Breast epithelium (tissue), 4 donors: ENCODE measurements at places on chromosomes 13 and 19.
A peak's percentile ranks its signal among the peaks of the same experiment; 100 is the strongest.

DNA sequence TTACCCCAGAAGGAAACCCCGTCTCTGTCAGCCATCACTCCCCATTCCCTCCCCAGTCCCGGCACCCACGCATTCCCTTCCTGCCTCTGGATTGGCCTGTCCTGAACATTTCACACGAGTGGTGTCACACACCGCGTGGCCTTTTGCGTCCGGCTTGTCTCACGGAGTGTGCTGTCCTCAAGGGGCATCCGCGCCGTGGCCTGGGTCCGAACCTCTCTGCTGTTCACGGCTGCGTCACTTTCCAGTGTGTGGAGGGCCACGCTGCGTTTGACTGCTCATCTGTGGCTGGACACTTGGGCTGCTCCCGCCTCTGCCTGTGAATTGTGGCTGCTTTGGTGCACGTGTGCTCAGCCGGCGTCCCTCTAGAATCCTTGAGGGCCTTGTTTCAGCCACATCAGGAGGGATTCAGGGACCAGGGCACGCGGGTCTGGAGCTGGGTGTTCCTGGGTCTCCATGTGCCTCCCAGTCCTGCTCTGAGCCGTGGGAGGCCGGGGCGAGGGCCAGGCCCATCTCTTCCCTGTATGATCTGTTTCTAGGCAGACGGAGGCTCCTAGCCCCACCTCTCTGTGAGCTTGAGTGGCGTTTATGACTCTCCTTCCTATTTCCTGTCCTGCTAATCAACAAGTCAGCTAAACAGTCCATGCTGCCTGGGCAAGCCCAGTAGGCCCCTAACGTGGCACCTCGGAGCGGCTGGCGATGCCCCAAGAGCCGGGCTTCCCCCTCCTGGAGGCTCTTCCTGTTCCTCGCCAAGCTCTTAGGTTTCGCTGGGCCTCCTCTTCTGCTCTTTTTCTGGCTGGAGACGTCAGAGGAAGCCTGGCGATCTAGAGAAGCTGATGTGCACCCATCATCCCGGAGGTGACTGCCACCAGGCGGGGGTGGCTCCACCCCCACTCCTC, 8.1 kb downstream of the STK11 start:
- peak; percentile 41 for DNase-seq
- H3K4me3 ChIP-seq: peak overlapping the region; percentile 52
- H3K27ac ChIP-seq: peak overlapping the region; percentile 69
- H3K27me3 ChIP-seq: no peaks in the 10 kb centered on the region
- peaks cover 16% of the 10 kb centered on the region for H3K4me1 ChIP-seq

- H3K27ac ChIP-seq: no peak overlapping the region
- no peaks in the 10 kb centered on the region for H3K27me3 ChIP-seq
- peak overlapping the region; percentile 41 for H3K4me3 ChIP-seq
- H3K36me3 ChIP-seq: no peaks in the 10 kb centered on the region
- no peaks in the 10 kb centered on the region for H3K4me1 ChIP-seq
These were observed 58.2 kb upstream of the XPO4 start for GRCh38 chr13:20960663-20961309.

DNA sequence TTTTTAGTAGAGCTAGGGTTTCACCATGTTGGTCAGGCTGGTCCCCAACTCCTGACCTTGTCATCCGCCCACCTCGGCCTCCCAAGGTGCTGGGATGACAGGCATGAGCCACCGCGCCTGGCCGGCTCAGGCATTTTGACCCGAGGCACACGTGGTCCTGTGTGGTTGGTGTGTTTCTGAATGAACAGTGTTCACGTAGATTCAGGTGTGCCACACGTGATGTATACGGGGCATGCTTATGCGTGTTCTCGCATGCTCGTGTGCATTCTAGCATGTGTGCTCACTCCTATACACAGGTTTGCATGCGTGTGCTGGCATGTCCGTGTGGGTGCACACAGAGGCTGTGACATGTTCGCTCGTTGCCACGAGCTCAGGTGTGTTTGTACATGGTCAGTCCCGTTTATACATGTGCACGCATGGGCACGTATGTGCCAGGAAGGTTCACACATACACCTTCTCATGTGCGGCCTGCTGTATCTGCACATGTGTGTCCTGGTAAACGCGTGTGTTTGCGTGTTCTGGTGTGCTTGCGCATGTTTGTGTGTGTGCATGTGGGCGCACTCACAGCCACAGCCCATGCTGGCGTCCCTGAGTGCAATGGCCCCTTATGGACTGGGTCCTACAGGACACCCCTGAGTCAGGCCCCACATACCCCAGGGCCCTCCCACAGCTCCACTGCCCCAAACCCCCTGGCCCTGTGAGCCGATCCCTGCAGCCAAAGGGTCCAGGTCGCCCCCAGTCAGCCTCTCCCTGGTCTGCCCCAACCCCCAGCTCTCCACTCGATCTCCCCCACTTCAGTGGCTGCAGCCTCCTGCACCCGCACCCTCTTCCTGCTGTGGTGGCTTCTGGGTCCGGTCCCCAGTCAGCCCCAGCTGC, 20.6 kb upstream of the TCF3 start:
- DNase-seq: no peak
- no peak overlapping the region for H3K27ac ChIP-seq
- H3K4me3 ChIP-seq: no peak overlapping the region
- no peaks in the 10 kb centered on the region for H3K4me1 ChIP-seq
- H3K36me3 ChIP-seq: no peaks in the 10 kb centered on the region
- peaks cover 19% of the 10 kb centered on the region for H3K27me3 ChIP-seq

DNA sequence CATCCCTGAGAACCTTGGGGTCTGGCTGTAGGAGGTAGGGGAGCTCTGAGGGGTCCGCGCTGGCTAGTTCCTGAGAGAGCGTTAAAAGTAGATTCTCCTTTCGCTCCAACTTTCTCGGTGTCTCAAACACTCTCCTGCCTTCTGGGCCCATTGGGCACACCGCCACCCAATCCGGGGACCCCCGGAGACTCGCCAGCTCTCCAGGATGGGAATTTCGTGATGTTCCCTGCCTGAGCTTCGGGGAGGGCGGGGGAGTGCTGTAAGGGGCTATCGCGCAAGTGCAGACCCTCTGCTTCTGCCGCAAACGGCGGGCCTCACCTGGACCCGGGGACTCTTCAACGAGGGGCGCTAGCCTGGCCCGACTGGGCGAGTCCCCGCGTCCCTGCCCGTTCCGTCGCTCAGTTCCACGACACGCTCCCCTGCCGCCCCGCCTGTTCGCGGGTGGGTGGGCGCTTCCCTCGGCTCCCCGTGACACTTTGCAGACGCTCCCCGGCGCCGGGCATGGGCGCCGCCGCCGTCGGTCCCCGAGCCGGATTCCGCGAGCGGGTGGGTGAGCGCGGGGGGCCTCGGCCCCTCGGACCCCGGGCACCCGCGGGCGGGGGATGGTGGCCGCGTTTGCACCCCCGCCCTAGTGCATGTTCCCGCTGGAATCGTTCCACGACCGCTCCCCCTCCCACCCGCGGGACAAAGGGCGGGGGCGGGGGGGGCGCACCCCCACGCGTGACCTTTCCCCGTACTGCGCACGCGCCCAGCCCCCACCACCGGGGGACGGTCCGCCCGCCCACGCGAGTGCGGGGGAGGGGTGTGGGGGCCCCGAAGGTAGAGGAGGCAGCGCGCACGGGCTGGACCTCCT, at the start of gene CCDC106:
TSS of gene CCDC106 (plus strand) at position 481 of the 853 bp plus-strand sequence. CDS start 835 bp downstream, outside the sequence.
- no peaks in the 10 kb centered on the region for H3K27me3 ChIP-seq
- no peak for DNase-seq
- no peaks in the 10 kb centered on the region for H3K36me3 ChIP-seq

GRCh38 chr13:74667656-74668203, 533.5 kb upstream of the KLF12 start:
- no peaks in the 10 kb centered on the region for H3K36me3 ChIP-seq
- no peak overlapping the region for H3K4me3 ChIP-seq
- H3K4me1 ChIP-seq: no peaks in the 10 kb centered on the region
- DNase-seq: no peak

DNA sequence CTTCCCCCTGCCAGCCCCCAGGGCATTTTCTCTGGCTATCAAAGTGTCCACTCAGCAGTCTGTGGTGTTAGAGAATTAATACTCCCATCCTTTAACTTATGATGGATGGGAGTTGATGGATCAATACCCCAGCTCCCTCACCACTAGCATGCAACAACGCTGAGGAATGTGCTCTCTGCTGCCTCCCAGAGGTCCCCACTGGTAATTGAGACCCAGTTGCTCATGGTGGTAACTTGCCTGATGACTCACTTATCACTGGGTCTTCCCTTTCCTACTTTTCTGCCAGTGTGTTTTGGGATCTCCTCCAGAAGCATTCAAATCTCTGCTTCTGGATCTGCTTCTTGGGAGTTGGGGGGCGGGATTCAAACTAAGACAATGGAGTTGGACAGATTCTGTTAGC, 20.3 kb upstream of the CACNA1A start:
- no peaks in the 10 kb centered on the region for H3K36me3 ChIP-seq
- H3K4me3 ChIP-seq: no peak overlapping the region

DNA sequence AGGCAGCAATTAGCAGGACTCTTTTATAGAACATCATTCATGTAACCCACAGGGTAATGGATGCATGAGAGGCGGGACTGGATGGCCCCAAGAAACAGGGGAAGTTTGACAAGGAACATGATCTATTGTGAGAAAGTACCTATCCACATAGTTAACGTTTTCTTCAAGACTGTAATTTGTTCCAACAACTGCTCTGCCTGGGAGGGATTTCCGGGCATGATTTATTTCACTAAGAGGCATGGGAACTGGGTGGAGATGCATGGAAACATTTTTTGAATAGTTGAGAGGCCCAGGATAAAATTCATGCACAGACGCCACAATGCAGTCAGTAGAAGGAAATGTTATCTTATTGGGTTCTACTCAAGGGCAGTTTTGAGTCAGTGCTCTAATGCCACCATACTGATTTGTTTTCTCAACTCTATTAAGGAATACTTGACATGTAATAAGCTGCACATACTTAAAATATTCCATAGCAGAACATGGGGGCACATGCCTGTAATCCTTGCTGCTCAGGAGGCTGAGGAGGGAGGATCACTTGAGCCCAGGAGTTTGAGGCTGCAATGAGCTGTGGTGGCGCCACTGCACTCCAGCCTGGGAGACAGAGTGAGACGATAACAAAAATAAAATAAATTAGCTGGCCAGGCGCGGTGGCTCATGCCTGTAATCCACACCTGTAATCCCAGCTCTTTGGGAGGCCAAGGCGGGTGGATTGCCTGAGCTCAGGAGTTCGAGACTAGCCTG, 9.9 kb upstream of the ATG4D start:
- DNase-seq: no peak
- no peaks in the 10 kb centered on the region for H3K4me1 ChIP-seq
- H3K36me3 ChIP-seq: no peaks in the 10 kb centered on the region
- H3K27ac ChIP-seq: no peak overlapping the region
- H3K4me3 ChIP-seq: no peak overlapping the region

- DNase-seq: no peak
- H3K27me3 ChIP-seq: no peaks in the 10 kb centered on the region
- H3K27ac ChIP-seq: no peak overlapping the region
- H3K4me3 ChIP-seq: no peak overlapping the region
These were observed 122.6 kb upstream of the SLC10A2 start for GRCh38 chr13:103188713-103189326.

DNA sequence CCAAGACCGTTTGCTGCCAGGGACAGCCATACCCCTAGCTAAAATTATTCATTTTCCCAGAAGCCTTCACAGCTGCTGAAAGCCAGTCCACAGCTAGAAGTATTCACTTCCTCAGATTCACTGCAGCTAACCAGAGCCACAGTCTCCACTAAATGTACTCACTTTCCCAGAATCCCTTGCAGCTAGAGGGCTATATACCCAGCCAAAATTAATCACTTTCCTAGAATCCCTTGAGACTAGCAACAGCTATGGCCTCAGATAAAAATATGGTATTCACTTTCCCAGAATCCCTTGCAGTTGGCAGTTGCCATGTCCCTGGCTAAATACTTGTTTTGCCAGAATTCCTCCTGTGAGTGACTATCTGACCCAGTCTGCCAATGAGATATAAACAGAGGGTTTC, 13.8 kb upstream of the MEIS3 start:
- no peak for DNase-seq
- H3K27ac ChIP-seq: no peak overlapping the region
- H3K27me3 ChIP-seq: peaks cover 3% of the 10 kb centered on the region
- H3K36me3 ChIP-seq: no peaks in the 10 kb centered on the region
- no peak overlapping the region for H3K4me3 ChIP-seq
- H3K4me1 ChIP-seq: peaks cover 13% of the 10 kb centered on the region

GRCh38 chr13:80497978-80498377, 157.1 kb upstream of the SPRY2 start:
- H3K36me3 ChIP-seq: no peaks in the 10 kb centered on the region
- no peaks in the 10 kb centered on the region for H3K4me1 ChIP-seq
- H3K27ac ChIP-seq: no peak overlapping the region
- no peak for DNase-seq

- no peaks in the 10 kb centered on the region for H3K4me1 ChIP-seq
- no peak overlapping the region for H3K27ac ChIP-seq
- no peaks in the 10 kb centered on the region for H3K36me3 ChIP-seq
- H3K4me3 ChIP-seq: no peak overlapping the region
- H3K27me3 ChIP-seq: no peaks in the 10 kb centered on the region
- DNase-seq: no peak
These were observed 13.3 kb downstream of the CD37 start for GRCh38 chr19:49348305-49349189.

DNA sequence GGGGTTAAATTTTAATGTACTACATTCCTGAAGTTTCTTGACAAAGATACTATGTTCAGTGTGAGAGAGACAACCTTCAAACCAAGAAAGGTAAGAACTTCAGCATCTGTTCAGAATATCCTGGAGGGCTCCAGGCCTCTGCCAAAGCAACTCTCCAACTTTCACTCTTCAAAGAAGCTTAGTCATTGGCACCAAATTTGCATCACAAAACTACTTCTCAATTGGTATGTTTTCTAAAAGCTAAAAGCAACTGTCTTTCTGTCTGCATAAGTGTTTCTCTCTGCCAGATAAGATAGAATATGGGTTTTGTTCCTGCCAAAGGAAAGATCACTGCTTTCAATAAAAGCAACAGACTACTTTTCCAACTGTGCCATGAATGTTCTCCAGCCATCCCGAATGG, 187.4 kb downstream of the SUCLA2 start:
- H3K27me3 ChIP-seq: no peaks in the 10 kb centered on the region
- no peak overlapping the region for H3K4me3 ChIP-seq
- no peaks in the 10 kb centered on the region for H3K4me1 ChIP-seq
- no peaks in the 10 kb centered on the region for H3K36me3 ChIP-seq
- DNase-seq: no peak

- no peak overlapping the region for H3K4me3 ChIP-seq
- H3K4me1 ChIP-seq: no peaks in the 10 kb centered on the region
- H3K27me3 ChIP-seq: no peaks in the 10 kb centered on the region
- no peak for DNase-seq
These were observed 192.6 kb downstream of the DLEU7 start for GRCh38 chr13:50650592-50651504.

DNA sequence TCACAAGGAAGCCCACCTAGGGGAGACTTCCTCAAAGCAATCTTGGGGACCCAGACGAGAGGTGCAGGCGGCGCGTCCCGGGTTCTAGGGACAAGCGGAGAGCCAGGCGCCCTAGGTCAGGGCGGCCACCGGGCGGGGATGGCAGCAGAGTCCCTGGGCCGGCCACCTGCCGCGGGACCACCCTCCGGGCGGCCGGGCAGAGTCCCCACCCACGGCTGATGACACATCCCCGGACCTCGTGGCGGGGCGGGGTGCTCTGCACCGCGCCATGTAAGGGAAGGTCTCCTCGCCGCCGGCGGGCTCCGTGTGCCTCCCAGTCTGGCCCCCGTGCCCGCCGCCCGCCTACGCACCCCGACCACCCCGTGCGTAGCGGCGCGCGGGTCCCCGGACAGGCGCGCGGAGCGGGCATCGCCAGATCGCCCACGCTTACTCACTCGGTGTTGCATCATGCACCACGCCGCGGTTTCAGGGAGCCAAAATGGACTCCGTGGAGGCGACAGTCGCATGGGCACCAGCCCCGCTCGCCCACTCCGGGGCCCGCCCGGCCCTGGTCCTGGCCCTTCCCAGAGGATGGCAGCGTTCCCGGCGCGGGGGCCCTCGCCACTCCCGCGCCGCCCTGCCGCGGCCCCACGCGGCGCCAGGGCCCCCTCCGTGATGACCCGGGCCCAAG, 643 bp downstream of the SLC7A1 start:
- peak; percentile 69 for DNase-seq
- H3K27me3 ChIP-seq: no peaks in the 10 kb centered on the region
- peak overlapping the region; percentile 95 for H3K27ac ChIP-seq
- H3K4me3 ChIP-seq: peak overlapping the region; percentile 86
- H3K4me1 ChIP-seq: no peaks in the 10 kb centered on the region
